ENCODE measurements at places on chromosomes 6 and 20.

GRCh38 chr6:42001506-42001905, 48.8 kb upstream of the TAF8 start:
- DNase-seq: no peak

DNA sequence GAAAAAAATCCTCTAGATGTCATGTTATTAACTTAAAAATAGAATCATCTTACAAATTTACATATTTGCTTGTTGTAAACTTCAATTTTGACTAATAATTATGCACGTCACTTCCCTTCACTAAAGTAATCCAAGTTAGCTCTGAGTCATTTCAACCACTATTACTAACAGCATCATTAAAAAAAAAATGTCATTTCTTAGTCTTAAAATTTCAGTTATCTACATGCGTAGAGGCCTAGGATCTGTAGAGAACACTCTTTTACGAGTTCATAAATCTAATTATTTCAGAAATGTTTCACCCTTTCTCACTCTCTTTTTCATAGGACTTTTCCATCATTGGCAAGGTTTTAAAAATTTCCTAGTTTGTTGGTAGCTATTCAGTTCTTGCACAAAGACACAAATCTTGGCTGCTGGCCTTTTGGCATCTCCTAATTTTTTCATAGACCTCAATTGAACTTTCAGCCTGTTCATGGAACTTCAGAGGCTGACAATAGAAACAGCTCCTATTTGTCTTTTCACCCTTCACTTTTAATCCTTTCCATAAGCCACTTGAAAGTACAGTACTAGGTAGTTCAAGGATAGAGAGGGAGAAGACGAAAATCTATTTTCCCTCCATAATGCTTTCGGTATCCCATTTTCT, 61.5 kb downstream of the OGFRL1 start:
- DNase-seq: no peak

GRCh38 chr20:22686097-22686496, 101.7 kb upstream of the FOXA2 start:
- DNase-seq: peak; percentile 93

GRCh38 chr6:121365536-121366521, 31.5 kb upstream of the TBC1D32 start:
- no peak for DNase-seq

DNA sequence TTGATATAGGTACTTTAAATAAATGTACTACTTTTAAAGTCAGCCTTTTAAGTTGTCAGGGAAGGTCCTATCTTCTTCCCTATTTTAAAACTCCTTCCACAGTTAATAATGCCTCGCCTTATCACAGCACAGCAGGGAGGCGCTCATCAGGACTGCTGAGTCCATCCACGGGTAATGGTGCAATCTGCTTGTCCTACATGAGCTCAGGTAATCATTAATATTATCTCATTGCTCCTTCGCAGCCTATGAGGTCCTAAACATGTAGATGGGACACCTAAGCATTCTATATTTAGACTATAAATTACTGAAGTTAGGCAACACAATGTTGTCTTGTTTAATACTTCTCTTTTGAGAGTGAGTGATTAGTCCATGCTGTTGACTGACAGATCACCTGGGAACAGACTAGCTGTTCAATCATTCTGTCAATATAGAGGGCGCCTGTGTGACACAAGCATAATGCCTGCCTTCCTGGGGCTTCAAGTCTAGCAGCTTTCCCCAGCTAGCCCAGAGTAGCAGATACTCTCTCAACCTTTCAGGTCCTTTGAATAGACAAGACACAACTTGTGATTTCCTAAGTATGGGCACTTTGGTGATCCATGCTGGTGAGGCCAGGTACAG, 91.0 kb downstream of the FYN start:
- no peak for DNase-seq

DNA sequence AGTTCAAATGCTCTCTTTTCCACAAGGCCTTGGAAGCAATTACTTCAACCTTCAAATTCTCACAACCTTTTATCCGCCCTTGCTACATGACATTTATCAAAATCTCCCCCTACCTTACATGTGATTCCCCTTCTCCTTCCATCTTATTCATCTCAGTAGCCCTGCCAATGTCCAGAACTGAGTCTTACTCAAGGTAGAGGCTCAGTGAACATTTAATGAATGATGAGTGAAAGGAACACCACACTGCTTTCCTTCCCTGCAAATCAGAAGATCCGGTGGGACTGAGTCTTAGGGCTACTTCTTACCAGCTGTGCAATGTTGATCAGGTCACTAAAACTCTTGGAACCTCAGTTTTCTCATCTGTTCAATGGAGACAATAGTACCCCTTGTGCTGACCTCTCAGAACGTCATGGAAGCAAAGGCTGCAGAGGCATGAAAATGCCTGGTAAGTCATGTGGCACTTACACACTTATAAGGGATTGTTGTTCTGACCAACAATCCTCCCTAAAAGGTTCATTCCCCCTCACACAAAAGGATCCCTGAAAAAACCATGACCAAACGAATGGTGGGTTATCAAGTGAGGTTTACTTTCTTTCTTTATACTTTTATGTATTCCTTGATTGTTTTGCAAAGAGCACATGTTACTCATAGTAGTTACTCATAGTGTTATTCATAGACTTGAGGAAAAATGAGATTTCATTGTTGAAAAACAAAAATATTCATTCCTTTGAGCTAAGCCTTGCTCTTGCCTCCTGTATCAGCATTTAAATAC, 6.5 kb downstream of the MDGA1 start:
- no peak for DNase-seq

DNA sequence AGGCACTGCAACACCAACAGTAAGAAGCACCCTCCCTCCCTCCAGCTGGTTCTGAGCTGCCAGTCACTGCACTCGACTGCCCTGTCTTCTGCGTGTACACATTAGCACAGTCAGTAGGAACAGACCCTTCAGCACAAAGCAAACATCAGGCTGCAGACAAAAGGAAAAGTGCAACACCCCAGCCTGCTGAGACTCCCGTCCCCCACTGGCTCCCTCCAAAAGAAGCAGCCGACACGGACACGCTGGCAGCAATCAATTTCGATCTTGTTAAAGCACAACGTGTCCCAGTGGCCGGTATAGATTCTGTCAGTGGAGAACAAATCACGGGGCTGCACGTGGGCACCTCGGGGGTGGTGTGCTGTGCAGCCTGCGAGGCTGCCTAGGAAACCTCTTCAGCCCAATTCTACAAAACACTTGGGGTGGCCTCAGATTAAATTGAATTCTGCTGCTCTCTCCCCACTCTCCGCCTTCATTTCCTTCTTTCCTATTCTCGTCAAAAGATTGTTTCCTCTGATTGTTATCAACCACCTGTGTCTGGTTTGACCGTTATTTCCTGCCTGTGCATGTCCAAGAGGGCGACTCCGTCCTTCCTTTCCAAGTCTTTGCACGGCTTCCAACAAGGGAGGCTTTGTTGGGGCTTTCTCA, 38.7 kb downstream of the TRAF3IP2 start:
- peak; percentile 90 for DNase-seq

DNA sequence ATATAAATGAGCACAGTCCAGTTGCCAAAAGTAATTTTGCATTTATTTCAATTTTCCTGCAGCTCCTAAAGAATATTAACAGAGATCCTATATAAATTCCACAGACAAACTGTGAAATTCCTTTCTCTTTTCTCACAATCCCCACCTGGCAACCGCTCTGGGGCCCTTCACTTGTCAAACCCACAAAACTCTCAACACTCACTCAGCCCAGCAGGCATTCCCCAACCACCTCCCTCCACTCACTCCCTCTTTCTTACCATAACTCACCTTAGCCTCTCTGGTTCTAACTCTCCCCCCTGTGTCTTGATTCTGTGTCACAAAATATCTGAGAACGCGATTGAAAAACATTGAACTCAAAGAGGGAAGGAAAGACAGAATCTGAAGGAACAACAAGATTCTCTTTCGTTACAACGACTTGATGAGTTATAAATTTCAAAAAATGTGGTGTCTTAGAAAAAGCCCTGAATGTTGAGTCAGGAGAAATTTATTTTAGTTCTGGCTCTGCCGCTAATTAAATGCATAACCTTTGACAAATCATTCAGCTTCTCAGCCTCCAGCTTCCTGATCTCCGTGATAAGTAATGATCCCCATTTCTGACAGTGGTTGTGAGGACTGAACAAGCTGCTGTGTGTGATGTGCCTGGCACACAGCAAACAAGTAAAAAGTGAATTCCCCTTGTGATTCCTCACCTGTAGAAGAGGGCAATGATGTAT, 87.9 kb downstream of the UNC5CL start:
- no peak for DNase-seq

GRCh38 chr20:14984768-14985622, 647.6 kb upstream of the FLRT3 start:
- DNase-seq: peak; percentile 17

DNA sequence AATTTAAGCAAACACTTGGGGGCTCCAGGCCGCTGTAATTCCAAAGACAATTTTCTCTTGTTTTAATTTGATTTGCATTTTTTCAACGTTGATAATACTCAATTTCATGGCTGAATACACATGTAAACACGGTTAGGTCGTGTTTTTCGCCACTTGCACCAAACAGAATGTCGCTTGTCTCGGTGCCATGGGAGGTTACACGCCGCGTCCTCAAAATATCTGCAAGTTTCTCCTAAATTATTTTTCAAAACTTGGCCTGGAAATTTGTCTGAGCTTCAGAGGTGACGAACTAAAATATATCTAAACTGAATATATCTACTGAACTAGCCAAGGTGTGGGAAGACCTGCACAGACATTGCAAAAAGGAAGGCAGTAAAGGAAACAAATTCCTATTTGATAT, 15.0 kb downstream of the FOXA2 start:
- peak; percentile 72 for DNase-seq

DNA sequence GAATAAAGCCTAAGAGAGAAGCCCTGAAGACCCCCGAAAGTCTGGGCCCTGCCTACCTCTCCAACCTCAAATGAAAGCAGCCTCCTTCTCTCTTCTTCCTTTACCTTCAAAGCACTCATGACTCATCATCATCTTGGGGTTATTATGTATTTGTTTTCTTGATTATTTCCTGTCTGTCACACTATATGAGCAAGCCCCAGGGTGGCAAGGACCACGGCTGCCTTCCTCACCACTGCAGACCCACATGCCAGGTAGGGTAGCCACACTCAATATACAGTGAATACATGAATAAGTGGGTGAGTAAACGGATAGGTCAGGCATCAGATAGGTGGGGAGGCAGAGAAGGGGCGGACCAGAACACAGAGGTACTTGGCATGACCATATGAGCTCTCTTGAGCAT, 8.8 kb downstream of the WFDC3 start:
- peak; percentile 8 for DNase-seq

DNA sequence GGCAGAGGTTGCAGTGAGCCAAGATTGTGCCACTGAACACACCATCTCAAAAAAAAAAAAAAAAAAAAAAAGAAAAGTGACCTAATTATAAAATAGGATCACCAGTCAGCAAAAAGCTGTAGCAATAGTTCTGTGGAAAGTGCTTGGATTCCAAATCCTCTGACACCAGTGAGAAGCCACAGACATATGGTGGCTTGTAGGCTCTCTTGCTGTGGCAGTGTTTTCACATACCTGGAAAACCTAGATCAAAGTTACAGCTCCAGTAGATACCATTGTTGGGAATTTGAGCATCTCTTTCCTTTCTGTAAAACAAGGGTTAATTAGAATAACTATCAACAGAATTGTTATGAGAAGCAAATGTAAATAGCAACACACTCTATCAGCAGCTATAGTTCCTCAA, 4.1 kb downstream of the CCDC170 start:
- DNase-seq: no peak

DNA sequence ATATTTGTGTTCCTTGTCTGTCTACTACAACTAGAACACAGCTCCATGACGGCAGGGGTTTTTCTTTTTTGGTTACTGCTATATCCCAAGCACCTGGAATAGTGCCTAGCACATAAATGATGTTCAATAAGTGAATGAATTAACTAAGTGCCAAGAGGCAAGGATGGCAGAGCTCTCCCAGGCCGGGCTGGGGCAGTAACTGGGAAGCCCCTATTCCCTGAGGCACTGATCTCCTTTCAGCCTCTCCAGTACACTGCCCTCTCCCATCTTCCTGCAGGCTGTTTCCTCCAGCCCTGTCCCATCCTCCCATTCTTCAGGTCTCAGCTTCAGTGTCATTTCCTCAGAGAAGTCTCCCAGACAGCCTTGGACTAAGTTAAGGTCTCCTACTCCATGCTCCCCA, 29.0 kb upstream of the SPDEF start:
- no peak for DNase-seq

DNA sequence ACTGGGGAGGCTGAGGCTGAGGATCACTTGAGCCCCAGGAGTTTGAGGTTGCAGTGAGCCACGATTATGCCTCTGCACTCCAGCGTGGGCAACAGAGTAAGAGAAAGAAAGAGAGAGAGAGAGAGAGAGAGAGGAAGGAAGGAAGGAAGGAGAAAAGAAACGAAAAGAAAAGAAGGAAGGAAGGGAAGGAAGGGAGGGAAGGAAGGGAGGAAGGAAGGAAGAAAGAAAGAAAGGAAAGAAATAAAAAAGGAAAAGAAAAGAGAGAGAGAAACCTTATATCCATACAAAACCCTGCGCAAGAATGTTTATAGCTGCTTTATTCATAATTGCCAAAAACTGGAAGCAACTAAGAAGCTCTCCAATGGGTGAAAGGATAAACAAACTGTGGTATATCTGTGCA, 8.1 kb upstream of the HSPA12B start:
- no peak for DNase-seq

- no peak for DNase-seq
Measured at GRCh38 chr6:17057322-17057721, 44.5 kb upstream of the STMND1 start.
